Mesothelial cell of epicardium (in vitro differentiated cells): ENCODE measurements at places on chromosomes 5 and 9.

DNA sequence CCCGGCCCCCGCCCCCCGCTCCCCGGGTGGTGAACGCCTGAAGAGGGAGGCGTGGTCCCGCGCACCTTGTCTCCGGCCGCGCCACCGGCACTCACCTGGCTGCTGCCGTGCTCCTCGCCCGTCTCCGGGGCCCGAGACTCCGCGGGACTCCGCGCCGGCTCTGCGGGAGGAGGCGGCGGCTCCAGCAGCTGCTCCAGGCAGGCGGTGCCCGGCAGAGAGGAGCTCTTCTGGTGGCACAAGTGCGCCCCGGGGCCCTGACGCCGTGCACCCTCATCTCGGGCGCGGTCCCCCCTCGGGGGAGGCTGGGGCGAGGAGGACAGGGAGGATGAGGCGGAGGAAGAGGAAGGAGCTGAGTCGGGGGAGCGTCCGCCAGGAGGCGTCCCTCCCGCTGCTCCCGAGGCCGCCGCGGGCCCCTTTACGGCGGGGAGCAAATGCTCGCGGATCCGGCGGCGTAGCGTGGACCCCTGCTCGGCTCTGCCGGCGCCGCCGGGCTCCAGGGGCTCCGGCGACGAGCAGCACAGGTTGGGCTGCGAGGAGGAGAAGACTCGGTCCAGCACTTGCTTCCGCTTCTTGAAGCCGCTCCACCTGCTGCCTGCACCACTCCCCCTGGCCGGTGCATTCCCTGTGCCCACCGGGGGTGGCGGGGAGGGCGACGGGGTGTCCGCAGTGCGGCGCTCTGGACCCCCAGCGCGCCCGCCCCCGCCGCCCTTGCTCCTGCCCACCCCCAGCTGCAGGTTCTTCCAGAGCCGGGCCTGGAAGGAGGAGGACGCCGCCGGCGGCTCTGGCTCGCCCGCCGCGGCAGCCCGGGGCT, 928 bp downstream of the MCTP1 start:
- no peaks in the 10 kb centered on the region for H3K36me3 ChIP-seq
- peaks cover 63% of the 10 kb centered on the region for H3K27me3 ChIP-seq
- H3K4me3 ChIP-seq: peak overlapping the region; percentile 77
- H3K27ac ChIP-seq: no peak overlapping the region
- peak; percentile 74 for DNase-seq

- no peak within 1 kb of the TSS for H3K4me3 ChIP-seq
- no peak for DNase-seq
- H3K27me3 ChIP-seq: no peaks in the 10 kb centered on the region
Observed at GRCh38 chr5:139462586-139463276, at the start of gene ECSCR. Gene ECSCR, minus strand, starts transcription at chr5:139462743. Its CDS starts 73 bp downstream, at chr5:139462670.

DNA sequence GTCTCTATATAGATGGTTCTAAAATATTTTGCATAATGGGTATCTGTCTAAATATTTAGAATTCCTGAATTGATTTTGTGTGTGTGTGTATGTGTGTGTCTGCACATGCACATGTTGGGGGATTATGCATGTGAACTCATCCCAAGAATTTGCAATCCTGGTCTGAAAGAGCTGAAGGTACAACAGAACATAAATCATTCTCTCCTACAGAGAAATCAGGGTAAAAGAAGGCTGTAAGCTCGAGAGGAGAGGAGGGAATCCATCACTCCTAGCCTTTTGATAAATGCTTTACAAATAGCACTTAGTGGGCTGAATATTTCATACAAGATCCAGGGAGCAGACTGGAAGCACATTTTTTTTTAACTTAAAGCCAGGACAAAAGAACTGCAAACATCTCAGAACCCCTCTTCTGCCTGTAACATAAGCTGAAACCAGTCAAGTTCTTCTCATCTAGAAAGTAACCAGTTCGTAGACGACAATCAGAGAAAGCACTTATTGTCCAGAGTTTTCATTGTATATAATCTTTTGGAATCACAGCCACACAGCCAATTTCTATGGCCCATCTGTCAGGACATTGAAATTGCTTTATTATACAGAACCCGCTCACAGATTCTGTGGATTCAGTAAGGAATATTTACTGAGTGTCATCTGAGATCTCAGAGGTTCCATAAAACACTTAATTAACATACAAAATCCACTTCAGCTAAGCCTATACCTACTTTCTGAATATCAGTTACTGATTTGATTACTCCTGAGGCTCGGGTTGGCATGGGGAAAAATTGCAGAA, 541.4 kb upstream of the ZNF462 start:
- DNase-seq: no peak
- peaks cover 55% of the 10 kb centered on the region for H3K4me1 ChIP-seq
- H3K27me3 ChIP-seq: no peaks in the 10 kb centered on the region
- no peaks in the 10 kb centered on the region for H3K36me3 ChIP-seq
- H3K27ac ChIP-seq: peak overlapping the region; percentile 85

GRCh38 chr5:103464835-103465484, 97.6 kb downstream of the NUDT12 start:
- H3K36me3 ChIP-seq: no peaks in the 10 kb centered on the region
- H3K27me3 ChIP-seq: no peaks in the 10 kb centered on the region
- no peak overlapping the region for H3K27ac ChIP-seq
- H3K4me3 ChIP-seq: no peak overlapping the region
- no peaks in the 10 kb centered on the region for H3K4me1 ChIP-seq
- DNase-seq: no peak

DNA sequence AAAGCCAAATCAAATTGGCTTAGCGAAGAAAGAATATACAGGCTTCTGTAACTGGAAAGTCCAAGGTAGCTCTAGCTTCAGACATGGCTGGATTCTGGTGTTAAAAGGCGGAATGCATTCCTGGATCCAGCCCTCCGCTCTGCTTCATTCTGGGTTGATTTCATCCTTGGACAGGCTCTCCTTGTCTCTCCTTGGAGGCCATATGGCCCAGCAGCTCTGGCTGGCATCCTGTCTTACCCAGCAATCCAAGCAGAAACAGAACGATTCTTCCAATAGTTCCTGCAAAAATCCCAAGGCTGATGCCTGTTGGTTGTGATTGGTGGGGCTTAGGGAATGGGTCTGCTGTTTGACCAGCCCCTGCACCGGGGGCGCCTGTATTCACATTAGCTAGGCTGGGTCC, 37.0 kb upstream of the SAP30L start:
- peaks cover 14% of the 10 kb centered on the region for H3K27me3 ChIP-seq
- H3K4me3 ChIP-seq: no peak overlapping the region
- no peaks in the 10 kb centered on the region for H3K36me3 ChIP-seq
- H3K4me1 ChIP-seq: peaks cover 9% of the 10 kb centered on the region
- H3K27ac ChIP-seq: no peak overlapping the region

- no peaks in the 10 kb centered on the region for H3K4me1 ChIP-seq
- H3K27ac ChIP-seq: no peak overlapping the region
- no peak overlapping the region for H3K4me3 ChIP-seq
- H3K27me3 ChIP-seq: peaks cover 46% of the 10 kb centered on the region
Observed at GRCh38 chr5:6829150-6829784, 116.0 kb downstream of the TENT4A start.

DNA sequence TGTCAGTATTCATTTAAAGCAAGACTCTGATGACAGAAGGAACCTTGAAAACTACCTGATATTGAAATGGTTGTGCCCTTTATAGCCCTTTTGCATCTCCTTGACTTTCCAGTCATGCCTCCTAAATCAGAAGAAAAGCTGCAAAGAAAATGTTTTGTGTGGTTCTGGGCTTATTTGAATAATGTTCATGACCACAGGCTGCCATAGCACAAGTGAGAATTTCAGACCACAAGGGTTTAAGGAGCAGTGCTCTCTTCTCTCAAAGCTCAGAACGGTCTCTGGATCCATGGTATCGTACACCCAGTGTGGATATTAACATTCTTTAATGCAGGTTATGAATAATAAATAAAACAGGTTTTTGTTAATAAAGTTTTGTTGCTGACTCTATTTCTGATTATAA, 54.2 kb downstream of the GPR107 start:
- no peak overlapping the region for H3K4me3 ChIP-seq
- peaks cover 38% of the 10 kb centered on the region for H3K36me3 ChIP-seq
- H3K27ac ChIP-seq: no peak overlapping the region
- no peak for DNase-seq
- H3K4me1 ChIP-seq: peaks cover 3% of the 10 kb centered on the region
- no peaks in the 10 kb centered on the region for H3K27me3 ChIP-seq

DNA sequence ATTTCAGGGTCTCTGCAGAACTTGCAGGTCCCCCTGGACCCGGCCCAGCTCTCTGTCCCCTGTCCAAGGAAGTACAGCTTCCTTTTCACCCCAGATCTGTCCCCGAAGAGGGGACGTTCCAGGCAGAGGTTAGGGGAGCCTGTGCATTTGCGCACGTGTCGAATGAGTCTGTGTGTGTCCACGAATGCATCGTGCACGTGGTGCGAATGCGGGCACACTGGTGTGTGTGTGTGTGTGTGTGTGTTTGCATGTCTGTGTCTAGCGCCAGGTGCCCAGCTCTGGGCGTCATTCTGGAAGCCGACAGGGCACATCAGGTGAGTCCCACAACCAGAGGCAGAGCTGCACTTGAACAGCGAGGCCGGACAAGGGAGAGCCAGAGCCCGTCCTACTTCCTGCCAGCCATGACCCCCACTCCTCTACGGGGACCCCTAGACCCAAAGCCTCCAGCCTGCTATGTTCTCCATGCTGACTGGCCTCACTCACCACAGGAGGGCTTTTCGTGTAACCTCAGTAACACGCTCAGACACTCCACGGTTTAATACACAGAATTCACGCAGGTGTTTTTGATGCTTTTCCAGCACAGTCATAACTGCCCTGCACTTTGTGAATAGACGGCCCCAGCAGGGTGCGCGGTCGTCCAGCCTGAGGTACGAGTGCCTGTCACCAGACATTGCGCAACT, 41.3 kb upstream of the CACNA1B start:
- no peak overlapping the region for H3K4me3 ChIP-seq
- H3K4me1 ChIP-seq: no peaks in the 10 kb centered on the region
- no peak for DNase-seq
- no peaks in the 10 kb centered on the region for H3K27me3 ChIP-seq

DNA sequence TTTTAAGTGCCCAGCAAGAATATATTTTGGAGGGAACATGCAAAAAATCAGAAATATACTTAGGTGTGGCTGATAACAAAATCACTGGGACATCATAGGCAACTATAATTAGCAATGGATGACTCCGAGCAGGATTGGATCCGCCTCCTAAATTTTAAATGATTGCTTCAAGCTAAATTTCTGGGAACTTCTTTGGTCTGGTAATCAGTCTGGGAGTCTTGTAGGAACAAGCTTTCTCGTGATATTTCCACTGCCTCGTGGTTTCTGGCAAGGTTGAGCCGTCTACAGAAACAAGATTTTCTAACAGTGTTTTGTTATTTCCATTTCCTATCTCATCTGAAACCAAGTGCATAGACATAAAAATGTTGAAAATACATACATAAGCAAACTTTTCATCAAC, 232.6 kb downstream of the BNC2 start:
- H3K4me3 ChIP-seq: no peak overlapping the region
- peak overlapping the region; percentile 70 for H3K27ac ChIP-seq
- no peaks in the 10 kb centered on the region for H3K36me3 ChIP-seq
- DNase-seq: no peak

DNA sequence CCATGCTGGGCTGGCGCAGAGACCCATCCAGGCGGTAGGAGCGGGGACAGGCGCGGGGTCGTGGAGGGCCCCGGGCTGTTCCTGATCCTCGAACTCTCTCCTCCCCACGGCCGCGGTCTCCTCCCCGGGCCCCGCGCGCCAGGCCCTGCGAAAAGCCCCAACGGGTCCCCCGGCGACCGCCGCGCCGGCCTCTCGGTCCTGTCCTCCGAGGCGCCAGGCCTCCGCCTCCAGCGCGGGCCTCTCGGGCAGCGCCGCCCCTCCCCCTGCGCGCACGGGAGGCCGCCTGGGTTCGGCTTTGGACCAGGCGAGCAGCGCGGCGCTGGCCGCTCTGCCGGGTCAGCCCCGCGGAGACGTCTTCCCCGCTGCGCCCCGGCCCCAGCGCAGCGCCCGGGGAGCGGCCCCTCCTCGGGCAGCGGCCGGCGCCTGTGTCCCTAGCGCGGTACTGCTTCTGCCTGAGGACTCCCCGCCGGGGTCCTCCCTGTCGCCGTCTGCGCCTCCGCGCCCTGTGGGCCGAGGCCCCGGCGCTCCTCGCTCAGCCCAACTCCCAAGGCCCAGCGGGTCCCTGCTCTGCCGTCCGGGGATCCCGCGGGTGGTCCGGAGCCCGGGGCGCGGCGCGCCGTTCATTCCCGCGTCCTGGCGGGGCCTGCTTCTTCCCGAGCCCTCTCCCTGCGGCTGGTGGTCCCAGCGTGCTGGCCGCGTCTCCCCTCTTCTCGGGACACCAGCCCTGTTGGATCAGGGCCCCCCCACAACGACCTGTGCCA, 13.4 kb downstream of the COL23A1 start:
- H3K36me3 ChIP-seq: peaks cover 7% of the 10 kb centered on the region
- peaks cover 5% of the 10 kb centered on the region for H3K4me1 ChIP-seq
- H3K27me3 ChIP-seq: peaks cover 68% of the 10 kb centered on the region
- peak overlapping the region; percentile 73 for H3K4me3 ChIP-seq
- peak; percentile 37 for DNase-seq
